RWPE2 (cell line): ENCODE measurements at places on chromosomes 2 and 18.

- DNase-seq, result no peak
- no peaks in the 10 kb centered on the region for H3K36me3 ChIP-seq
- no peaks in the 10 kb centered on the region for H3K27me3 ChIP-seq
- H3K4me1 ChIP-seq, result no peaks in the 10 kb centered on the region
- H3K4me3 ChIP-seq, result no peak overlapping the region
- H3K27ac ChIP-seq, result no peak overlapping the region
Measured at GRCh38 chr2:133346654-133347053, 221.6 kb downstream of the NCKAP5 start.

GRCh38 chr2:9299161-9300100 is 92.8 kb downstream of the ASAP2 start:
- H3K27me3 ChIP-seq, result no peaks in the 10 kb centered on the region
- peak overlapping the region; percentile 75 for H3K27ac ChIP-seq
- no peak for DNase-seq
- no peak overlapping the region for H3K4me3 ChIP-seq
- peaks cover 66% of the 10 kb centered on the region for H3K36me3 ChIP-seq

DNA sequence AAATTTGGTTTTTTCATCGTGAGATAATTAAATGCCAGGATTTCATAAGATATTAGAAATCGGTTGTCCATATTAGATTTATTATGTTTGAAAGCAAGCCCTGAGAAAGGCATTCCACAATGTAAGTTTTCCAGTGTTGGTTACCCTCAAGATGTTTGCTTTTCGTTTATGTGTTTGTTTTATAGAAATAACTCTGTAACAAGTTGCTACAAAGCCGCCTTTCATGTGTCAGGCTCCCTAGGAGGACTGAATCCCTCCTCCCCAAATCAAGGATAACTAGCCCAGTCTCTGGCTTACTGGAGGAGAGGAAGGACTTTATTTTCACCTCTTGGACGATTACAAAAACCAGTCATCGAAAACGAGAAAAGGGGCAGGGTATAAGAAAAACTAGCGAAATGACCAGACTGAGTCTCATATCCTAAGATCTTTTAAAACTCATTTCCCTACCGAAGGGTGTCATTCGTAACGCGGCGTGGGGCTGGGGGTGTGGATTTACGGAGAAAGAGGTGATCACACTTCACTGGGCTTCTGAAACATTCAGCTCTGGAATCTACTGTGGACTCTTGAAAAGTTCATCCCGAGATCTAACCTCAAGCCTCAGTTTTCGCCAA is 1.0 kb upstream of the PEX13 start:
- H3K36me3 ChIP-seq, result peaks cover 13% of the 10 kb centered on the region
- no peak for DNase-seq
- H3K27me3 ChIP-seq, result no peaks in the 10 kb centered on the region
- peaks cover 23% of the 10 kb centered on the region for H3K4me1 ChIP-seq
- peak overlapping the region; percentile 91 for H3K27ac ChIP-seq
- H3K4me3 ChIP-seq, result peak overlapping the region; percentile 51

DNA sequence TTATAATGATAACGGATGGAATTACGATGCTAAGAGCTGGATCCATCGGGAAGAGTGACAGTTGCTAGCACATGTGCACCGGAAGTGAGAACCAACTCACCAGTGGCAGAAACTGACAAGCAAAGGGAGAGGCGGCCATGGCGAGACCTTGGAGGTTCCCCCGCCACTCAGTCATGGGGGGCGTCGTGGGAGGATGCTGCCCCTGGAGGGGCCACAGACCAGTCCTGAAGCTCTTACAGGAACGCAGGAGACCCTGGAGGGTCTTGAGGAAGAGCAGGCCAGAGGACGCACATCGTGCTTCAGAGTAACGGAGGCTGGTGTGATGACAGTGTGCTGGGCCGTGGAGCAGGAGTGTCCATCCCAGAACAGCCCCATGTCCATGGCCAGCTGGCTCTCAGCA is 53.1 kb upstream of the KCNG2 start:
- H3K27ac ChIP-seq, result no peak overlapping the region
- no peaks in the 10 kb centered on the region for H3K27me3 ChIP-seq
- peak; percentile 27 for DNase-seq
- H3K36me3 ChIP-seq, result no peaks in the 10 kb centered on the region
- H3K4me1 ChIP-seq, result no peaks in the 10 kb centered on the region

DNA sequence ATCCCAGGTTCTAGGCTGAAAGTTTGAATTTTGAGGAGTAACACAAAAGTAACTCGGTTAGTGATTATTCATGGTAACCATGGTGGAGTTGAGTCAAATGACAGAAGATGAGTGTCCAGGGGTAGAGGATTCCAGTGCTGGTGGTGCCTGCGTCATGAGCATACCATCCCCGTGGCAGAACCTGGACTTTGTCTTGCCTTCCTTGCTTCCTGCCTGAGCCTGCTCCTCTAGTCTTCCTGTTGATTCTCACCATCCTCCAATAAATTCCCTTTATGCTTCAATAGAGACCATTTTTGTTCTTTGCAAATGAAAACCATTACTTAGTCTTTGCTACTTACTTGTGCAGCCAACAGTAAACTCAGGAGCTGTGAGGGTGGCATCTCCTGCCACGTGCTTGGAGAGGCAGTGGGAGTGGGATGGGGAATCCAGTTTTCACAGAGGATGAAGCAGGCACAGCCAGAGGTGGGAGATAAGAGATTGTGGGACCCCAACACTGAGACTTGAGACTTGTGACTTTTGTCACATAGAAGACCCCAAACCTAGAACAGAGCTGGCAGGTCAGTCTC is 4.1 kb upstream of the YES1 start:
- H3K4me3 ChIP-seq, result no peak overlapping the region
- no peaks in the 10 kb centered on the region for H3K4me1 ChIP-seq
- DNase-seq, result no peak
- no peak overlapping the region for H3K27ac ChIP-seq
- H3K27me3 ChIP-seq, result no peaks in the 10 kb centered on the region

- no peak overlapping the region for H3K27ac ChIP-seq
- H3K36me3 ChIP-seq, result peaks cover 3% of the 10 kb centered on the region; the same call in 1 of the 2 replicates
- no peak overlapping the region for H3K4me3 ChIP-seq
- peaks cover 14% of the 10 kb centered on the region for H3K4me1 ChIP-seq
- no peaks in the 10 kb centered on the region for H3K27me3 ChIP-seq
Measured at GRCh38 chr2:100887713-100888495, 68.0 kb downstream of the NPAS2 start.

GRCh38 chr2:2810504-2810903 is 479.4 kb upstream of the MYT1L start:
- no peaks in the 10 kb centered on the region for H3K27me3 ChIP-seq
- no peaks in the 10 kb centered on the region for H3K36me3 ChIP-seq
- H3K27ac ChIP-seq, result no peak overlapping the region
- no peak overlapping the region for H3K4me3 ChIP-seq

- no peak overlapping the region for H3K4me3 ChIP-seq
- H3K27ac ChIP-seq, result peak overlapping the region; percentile 75
- no peaks in the 10 kb centered on the region for H3K27me3 ChIP-seq
- peaks cover 23% of the 10 kb centered on the region for H3K4me1 ChIP-seq
Measured at GRCh38 chr2:157830696-157831570, 45.2 kb downstream of the ACVR1 start.

DNA sequence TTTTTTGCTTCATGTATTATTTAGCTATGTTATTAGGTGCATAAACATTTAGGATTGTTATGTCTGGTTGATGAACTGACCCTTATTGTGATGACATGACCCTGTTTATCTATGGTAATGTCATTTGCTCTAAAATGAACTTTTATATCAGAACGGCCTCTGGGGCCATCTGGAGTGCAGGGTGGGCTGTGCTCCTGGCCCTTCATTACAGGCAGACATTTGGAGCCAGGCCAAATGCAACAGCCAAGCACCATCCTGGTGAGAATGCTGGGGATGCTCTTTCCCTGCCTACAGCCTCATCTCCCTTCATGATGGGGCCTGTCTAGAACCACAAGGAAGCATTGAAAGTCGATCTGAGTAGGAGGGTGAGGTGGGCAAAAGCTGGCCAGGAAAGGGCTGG is 38.0 kb downstream of the HJURP start:
- H3K27ac ChIP-seq, result no peak overlapping the region
- no peaks in the 10 kb centered on the region for H3K36me3 ChIP-seq
- no peaks in the 10 kb centered on the region for H3K4me1 ChIP-seq
- H3K27me3 ChIP-seq, result no peaks in the 10 kb centered on the region
- peak; percentile 19 for DNase-seq
- H3K4me3 ChIP-seq, result no peak overlapping the region

GRCh38 chr2:184203661-184204060 is 394.7 kb upstream of the ZNF804A start:
- no peaks in the 10 kb centered on the region for H3K4me1 ChIP-seq
- H3K36me3 ChIP-seq, result no peaks in the 10 kb centered on the region
- H3K27ac ChIP-seq, result no peak overlapping the region

GRCh38 chr2:101160454-101160853 is 9.3 kb upstream of the TBC1D8 start:
- H3K27ac ChIP-seq, result no peak overlapping the region
- peaks cover 9% of the 10 kb centered on the region for H3K4me1 ChIP-seq
- no peaks in the 10 kb centered on the region for H3K36me3 ChIP-seq
- no peaks in the 10 kb centered on the region for H3K27me3 ChIP-seq
- DNase-seq, result no peak

GRCh38 chr18:33201509-33201926 is 239.0 kb downstream of the CCDC178 start:
- H3K36me3 ChIP-seq, result no peaks in the 10 kb centered on the region
- peaks cover 6% of the 10 kb centered on the region for H3K27me3 ChIP-seq
- no peaks in the 10 kb centered on the region for H3K4me1 ChIP-seq
- H3K27ac ChIP-seq, result no peak overlapping the region

GRCh38 chr2:86631846-86632485 is 8.3 kb upstream of the RNF103 start:
- no peak for DNase-seq
- H3K4me3 ChIP-seq, result no peak overlapping the region
- no peaks in the 10 kb centered on the region for H3K27me3 ChIP-seq
- no peaks in the 10 kb centered on the region for H3K36me3 ChIP-seq

DNA sequence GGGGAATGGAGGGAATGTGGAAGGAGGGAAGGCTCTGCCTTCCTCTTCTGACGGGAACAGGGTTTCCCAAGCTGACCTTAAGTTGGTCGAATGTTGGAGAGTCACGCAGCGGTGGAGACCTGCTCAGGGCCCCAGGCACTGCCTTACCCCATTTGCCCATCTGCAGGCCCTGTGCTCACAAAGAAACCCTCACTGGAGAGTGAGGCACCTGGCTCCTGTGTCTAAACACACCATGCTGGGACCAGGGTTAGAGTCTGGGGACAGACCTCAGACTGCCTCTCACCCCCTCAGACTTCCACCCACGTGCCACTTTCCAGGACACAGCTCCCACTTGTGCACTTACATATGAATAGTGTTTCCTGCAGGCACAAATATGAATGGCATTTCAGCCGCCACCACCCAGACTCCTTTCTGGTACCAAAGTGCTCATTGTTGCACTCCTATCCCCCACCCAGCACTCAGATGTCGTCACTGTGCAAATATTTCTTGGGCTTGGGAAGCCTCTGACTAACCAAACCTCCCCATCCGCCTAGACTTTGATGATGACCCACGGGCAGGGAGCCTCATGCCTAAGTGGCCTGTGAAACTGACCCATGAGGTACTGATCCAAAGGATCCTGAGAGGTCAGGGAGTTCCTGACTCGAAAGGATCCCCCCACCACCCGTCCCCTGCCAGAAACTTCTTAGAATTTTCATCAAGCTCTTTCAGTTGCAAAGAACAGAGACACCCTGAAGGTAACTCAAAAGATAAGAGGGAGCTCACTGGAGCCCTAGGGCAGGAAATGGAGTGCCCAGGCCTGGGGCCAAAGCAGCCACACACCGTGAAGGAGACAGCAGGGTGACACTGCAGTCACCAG is 78.3 kb downstream of the STPG4 start:
- no peaks in the 10 kb centered on the region for H3K27me3 ChIP-seq
- peak overlapping the region; percentile 87 for H3K27ac ChIP-seq
- H3K36me3 ChIP-seq, result no peaks in the 10 kb centered on the region
- H3K4me3 ChIP-seq, result no peak overlapping the region
- H3K4me1 ChIP-seq, result peaks cover 15% of the 10 kb centered on the region

- H3K4me3 ChIP-seq, result no peak overlapping the region
- no peaks in the 10 kb centered on the region for H3K27me3 ChIP-seq
- no peaks in the 10 kb centered on the region for H3K4me1 ChIP-seq
- no peaks in the 10 kb centered on the region for H3K36me3 ChIP-seq
- no peak overlapping the region for H3K27ac ChIP-seq
- DNase-seq, result no peak
Measured at GRCh38 chr2:18117592-18117991, 239.1 kb downstream of the KCNS3 start.

- no peaks in the 10 kb centered on the region for H3K36me3 ChIP-seq
- H3K4me3 ChIP-seq, result no peak overlapping the region
- no peaks in the 10 kb centered on the region for H3K4me1 ChIP-seq
Measured at GRCh38 chr2:27171351-27171848, 22.6 kb downstream of the TCF23 start.

- peak overlapping the region; percentile 71 for H3K27ac ChIP-seq
- no peak overlapping the region for H3K4me3 ChIP-seq
- no peaks in the 10 kb centered on the region for H3K27me3 ChIP-seq
- DNase-seq, result no peak
Measured at GRCh38 chr18:9594823-9595596, 19.3 kb downstream of the PPP4R1 start.

DNA sequence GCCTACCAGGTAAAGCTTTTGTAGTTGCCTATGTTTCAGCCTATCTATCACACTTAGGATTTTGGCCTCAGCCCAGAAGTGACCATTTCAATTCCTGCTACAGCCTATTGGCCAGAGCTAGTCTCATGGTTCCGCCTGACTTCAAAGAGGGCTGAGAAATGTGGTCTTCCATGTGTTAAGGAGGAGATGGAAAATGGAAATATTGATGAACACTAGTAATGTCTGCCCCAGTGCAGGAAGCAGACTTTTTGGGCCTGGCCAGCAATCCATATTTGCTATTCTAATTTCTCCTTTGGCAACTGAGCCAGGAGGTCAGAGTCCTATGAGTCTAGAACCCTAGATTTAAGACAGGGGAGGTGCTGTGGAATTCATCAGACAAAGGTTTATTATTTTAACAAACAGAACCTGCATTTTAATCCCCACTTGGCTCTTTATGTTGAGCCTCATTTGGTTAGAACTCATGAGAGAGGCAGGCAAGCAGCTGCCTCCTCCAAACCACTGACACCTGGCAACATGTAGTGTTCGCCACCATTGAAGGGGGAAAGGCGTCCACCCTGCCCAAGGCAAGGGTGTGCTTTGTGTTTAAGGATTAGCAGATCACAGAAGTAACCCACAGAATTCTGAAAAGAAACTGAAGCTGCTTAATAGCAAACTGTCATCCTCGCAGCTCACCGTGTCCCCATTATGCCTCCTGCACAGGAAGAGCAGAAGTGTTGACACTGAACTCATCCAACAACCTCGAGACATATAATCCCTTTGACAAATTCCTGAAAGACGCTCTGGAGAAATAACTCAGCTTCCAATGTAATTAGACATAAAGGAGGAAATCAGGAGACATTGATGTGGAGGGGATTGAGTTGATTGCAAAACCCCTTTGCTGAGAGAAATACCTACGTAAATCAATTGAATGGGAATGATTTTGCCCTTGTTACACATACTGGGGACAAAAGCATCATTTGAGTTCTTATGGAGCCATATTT is 47.7 kb upstream of the SCG2 start:
- no peaks in the 10 kb centered on the region for H3K36me3 ChIP-seq
- DNase-seq, result no peak
- no peaks in the 10 kb centered on the region for H3K27me3 ChIP-seq
- H3K4me1 ChIP-seq, result no peaks in the 10 kb centered on the region
- H3K27ac ChIP-seq, result no peak overlapping the region
